ENCODE measurements at places on chromosomes 5 and 9.

DNA sequence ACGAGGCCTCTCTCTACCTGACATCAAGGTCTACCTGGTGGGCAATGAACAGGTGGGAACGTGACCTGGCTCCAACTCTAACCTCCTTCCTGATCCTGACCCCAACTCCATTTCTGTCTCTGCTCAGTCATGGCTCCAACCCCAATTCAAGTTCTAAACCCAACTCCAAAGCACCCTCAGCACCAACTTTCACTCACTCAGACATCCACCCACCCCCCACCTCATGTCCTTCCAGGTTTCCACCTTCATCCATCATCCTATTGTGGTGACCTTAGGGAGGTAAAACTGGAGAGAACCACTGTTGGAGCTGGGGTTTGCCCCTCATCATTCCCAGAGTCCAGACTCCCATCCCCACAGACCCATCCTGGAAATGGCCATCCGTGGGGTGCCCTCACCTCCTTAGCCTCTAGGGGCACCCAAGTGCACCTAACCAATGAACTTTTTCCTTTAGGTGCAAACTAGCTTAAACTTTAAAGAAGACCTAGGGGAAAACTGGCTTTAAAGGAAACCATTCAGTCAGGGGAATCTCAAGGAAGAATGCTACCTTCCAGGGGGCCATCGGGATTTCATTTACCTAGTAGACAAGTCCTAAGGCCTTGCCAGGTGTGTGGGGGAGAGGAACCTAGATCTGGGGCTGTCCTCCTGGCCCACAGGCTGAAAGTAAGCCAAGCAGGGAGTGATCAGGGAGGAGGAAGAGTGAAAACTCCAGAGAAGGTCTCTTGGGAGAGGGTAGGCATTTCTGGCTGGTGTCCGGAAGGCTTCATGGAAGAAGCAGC, 11.3 kb downstream of the RGS14 start:
- no peak for DNase-seq

DNA sequence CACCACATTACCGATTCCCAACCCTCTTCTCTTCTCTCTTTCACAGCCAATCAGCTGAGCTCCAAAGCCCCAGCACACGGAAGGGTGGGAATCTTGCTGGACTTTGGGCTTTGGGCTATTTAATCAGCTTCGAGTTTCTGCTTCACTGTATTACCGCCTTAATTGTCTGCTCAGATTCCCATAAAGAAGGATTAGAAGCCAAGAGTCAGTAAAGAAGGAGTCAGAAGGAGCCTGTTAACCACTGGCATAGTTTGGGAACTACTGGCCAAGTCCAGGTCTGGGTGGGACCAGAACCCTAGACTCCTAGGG, 4.4 kb downstream of the SPRY4 start:
- DNase-seq = no peak

GRCh38 chr9:86410281-86410680, 56.1 kb upstream of the TUT7 start:
- DNase-seq = no peak

- DNase-seq = no peak
Observed at GRCh38 chr5:57805170-57805569, 322.6 kb upstream of the ACTBL2 start.

DNA sequence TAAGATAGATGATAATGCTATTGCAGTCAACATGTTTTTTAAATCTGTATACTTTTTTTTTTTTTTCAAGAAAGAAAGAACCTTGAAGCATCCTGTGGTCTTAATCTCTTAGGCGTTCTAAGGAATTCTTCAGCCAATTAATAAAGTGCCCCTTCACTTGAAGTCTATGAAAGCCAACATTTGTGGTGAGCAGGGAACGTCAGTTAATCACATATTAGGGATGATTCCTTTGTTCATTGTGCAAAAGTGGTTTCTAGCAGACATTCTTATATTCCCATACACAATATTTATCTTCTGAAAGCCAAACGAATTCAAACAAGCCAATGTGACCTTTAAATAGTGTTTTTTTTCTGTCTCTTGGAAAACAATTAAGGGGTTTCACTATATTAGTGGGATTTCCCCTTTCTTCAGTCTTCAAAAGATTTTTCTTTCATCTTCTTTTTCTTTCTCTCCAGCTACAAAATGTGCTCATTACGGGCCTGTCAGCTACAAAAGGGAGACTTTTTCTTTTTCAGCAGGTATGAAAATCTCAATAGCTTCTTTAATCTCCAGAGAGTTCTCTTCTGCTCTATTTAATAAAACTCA, 40.1 kb downstream of the TMEM167A start:
- DNase-seq = no peak

- DNase-seq = no peak
Observed at GRCh38 chr5:72347801-72348308, 27.7 kb downstream of the PTCD2 start.

- no peak for DNase-seq
Observed at GRCh38 chr9:96450613-96451528, 902 bp downstream of the HABP4 start.

DNA sequence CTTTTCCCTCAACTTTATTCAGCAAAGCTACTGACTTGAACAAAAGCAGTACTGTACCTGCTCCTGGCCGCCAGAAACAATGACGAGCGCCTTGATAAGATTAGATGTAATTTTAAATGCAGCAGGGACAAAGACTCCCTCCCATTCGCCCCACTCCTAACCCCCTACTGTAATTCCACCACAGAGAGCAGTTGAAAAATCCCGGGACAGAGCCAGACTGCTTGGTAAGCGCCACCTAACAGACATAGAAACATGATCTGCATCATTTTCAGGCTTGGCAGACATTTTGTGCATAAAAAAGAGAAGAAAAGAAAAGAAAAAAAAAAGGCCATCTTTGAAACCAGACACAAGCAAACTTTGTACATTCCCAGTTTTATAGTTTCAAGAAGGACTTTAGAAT, 81.9 kb downstream of the ISL1 start:
- no peak for DNase-seq

GRCh38 chr9:13805546-13805945, 508.4 kb downstream of the NFIB start:
- DNase-seq = no peak

GRCh38 chr5:53095931-53096525, 13.5 kb downstream of the MOCS2 start:
- DNase-seq = peak; percentile 72

GRCh38 chr5:114339108-114339507, 22.8 kb upstream of the KCNN2 start:
- no peak for DNase-seq

DNA sequence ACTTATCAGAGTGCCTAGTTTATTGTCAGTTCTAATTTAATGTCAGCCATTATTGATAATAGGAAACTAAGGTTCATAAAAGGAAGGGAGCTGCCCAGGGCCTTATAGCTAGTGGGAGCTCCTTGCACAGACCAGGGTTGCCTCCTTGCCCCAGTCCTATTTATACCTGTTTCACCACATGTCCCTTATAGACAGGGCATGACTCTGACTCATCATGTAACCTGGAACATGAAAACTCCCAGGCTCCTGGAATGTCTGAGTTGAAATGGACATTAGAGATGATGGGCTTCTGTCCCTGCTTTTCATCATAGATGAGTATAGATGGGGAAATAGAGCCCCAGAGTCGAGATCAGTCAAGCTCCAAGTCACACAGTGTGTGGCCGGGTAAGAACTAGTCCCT, 21.1 kb downstream of the FAT2 start:
- DNase-seq = no peak

GRCh38 chr5:116411101-116411571, 163.5 kb downstream of the SEMA6A start:
- DNase-seq = no peak

- peak; percentile 37 for DNase-seq
Observed at GRCh38 chr9:134188386-134189144, 24.2 kb upstream of the RNU6ATAC start.

Measured in natural killer cell treated with Interleukin-12 subunit alpha and Interleukin-12 subunit beta and Interleukin-15 and Interleukin-18, amount 100 ng/mL, for 72 hours (primary cell).